ENCODE measurements at places on chromosomes 7 and 10.

GRCh38 chr7:6234384-6234783 lies 38.0 kb downstream of the CYTH3 start:
- no peak for DNase-seq

DNA sequence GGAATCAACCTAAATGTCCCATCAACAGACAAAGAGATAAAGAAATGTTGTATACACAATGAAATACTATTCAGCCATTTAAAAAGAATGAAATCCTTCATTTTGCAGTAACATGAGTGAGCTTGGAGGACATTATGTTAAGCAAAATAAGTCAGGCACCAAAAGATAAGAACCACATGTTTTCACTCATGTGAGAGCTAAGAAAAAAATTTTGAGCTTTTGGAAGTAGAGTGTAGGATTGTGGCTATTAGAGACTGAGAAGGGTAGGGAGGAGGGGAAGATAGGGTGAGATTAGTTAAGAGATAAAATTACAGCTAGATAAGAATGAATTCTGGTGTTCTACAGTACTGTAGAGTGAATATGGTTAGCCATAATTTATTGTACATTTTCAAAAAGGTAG lies 8.3 kb upstream of the YAE1 start:
- no peak for DNase-seq

- DNase-seq, result no peak
Observed at GRCh38 chr7:26841003-26841739, 23.2 kb downstream of the SKAP2 start.

DNA sequence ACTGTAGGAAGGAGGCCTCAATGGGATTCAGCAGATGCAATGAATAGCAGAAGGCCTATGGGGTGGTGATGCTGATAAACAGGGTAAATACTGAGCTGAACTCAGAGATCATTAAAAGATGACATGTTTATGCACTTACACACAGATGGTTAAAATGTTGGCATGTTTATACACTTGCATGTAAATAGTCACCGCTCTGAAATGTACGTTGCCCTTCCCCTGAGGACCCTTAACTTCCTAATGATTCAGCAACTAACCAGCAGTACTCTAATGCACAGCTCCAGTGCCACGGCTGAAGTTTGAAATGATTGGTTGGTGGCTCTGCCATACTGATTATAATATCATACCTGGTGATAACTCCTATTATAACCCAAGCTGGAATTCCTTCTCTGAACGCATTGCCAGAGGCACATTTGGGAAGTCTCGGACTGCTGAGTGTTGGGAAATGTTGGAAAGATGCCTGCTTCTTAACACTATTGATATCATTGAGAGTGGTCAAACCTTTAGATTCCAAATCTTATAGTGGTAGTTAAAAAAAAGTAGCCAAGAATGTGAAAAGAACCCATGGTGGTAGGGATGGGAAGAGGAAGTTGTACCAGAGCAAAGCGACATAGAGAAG lies 3.7 kb upstream of the CAV1 start:
- DNase-seq, result no peak

- no peak for DNase-seq
Observed at GRCh38 chr7:113805976-113806375, 112.8 kb downstream of the PPP1R3A start.

DNA sequence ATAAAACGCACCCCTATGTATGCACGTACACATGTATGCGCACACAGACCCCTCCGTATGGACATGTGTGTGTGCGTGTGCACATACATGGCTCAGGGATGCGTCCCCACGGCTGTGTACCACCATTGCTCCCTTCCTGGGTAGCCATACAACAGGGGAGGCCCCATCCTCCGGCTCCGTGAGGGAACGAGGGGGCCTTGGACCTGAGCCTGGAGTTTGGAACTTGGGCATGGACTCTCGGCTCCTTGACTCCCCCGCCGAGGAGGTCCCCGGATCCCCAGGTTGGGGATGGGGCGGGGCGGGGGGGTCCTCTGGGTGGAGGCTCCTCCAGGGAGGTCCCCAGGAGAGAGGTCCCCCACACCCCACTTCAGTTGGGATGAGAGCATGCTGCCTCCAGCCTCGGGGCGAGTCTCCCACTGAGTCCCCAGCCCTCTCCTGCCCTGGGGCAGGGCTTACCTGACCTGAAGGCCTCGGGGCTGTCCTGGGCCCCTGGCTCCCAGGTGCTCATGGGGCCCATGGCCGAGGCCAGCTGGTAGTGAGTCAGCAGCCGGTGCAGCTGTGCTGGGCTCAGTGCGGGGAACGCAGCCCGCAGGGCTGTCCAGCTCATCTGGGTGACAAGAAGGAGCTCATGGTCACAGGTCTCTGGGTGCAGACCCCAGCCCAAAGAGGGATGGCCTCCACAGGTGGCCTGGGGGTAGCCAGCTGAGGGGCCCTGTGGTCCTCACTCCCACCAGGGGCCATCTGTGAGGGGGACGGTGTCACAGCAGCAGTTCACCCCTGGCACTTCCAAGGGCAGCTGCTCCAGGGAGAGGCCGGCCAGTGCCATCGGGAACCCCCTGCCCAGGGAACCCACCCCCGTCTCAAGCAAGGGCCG lies 29.9 kb downstream of the AP5Z1 start:
- no peak for DNase-seq

DNA sequence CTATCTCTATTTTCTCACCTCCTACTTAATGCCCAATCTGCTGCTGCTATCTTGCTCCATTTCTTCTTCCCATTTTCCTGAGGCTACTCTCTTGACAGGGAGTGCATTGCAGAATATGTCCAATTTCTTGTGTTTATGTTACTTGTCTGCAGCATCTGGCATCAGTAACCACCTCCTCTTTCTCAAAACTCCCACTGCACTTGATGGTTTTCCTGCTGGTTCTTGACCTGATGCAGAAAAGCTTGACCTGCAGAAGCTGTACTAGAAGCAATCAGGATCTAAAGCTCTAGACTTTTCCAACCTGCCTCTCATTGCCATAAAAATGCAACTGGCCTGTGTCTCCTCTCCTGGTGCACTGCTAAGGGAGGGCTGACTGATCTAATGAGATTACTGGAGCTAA lies 287.8 kb downstream of the ZEB1 start:
- no peak for DNase-seq

DNA sequence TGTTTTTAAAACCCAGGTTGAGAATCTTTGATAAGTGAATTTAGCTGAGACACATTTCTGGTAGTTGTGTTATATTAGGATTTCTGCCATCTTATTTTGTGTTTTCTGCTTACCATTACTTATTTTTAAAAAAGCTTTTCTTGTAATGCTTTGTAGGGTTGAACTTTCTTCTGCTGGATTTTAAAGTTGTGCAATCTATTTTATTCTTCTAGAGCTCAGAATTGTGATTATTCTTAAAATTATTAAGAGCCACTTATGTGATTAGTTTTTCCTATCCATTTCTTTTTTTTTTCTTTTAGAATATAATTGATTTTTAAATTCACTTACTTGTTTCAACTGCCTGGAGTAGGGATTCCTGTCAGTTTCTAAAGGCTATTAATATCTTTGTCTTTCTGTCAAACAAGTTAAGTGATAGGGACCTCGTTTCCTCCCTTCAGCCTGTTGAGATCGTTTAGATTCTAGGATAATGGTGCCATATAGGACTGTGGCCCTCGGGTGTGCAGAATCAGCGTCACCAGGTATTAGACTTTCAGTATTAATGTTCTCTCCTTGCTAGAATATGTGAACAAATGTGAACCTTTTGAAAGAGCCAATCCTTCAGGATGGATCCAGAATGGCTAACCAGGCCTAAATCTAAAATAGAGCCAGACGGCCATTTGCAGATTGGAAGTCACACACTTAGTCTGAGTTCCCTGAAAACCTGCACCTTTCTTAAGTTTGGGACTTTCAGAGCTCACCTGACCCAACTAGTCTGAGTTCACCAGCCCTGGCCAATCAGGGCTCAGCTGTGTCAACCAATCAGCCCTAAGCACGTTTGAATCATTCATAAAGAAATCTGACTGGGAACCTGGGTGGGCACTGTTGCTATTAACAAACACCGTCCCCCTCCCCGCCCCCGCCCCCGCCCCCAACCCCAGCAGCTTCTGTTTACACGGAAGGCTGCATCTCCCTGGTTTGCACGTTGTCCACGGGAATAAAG lies 26.2 kb downstream of the CUX1 start:
- DNase-seq, result no peak

- no peak for DNase-seq
Observed at GRCh38 chr10:4048236-4048864, 263.3 kb upstream of the KLF6 start.

DNA sequence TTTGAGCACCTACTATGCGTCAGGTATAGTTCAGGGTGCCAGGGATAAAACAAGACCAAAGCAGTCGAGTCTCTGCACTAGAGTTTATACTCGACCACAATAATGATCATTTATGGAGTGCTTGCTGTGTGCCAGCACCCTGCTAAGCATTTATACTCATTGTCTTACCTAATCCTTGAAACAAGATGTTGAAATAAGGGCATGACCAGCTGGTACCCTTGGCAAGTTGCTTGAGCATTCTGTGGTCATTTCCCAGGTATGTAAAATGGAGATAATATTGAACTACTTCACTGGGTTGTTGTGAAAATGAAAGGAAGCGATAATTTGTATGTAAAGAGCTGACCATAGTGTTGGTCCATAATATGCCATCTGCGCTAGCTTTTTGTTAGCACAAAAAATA lies 185.4 kb downstream of the CYP26A1 start:
- no peak for DNase-seq

DNA sequence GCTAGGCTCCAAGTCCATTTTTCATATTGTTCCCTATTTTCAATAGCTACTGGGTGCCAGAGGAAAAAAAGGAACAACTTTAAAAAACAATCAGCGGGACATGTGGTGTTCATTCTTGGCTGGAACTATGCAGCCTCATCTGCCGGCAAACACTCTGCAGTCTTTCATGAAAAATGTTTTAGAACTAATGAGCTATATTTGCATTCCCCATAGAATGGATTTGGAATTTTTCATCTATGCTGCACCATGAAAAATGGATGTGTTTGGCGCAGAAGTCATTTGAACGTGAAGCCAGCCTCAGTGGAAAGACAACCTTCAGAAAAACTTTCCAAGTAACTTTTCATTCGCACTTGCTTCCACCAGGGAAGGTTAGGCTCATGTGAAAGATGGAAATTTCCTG lies 270.5 kb downstream of the SKAP2 start:
- DNase-seq, result no peak

DNA sequence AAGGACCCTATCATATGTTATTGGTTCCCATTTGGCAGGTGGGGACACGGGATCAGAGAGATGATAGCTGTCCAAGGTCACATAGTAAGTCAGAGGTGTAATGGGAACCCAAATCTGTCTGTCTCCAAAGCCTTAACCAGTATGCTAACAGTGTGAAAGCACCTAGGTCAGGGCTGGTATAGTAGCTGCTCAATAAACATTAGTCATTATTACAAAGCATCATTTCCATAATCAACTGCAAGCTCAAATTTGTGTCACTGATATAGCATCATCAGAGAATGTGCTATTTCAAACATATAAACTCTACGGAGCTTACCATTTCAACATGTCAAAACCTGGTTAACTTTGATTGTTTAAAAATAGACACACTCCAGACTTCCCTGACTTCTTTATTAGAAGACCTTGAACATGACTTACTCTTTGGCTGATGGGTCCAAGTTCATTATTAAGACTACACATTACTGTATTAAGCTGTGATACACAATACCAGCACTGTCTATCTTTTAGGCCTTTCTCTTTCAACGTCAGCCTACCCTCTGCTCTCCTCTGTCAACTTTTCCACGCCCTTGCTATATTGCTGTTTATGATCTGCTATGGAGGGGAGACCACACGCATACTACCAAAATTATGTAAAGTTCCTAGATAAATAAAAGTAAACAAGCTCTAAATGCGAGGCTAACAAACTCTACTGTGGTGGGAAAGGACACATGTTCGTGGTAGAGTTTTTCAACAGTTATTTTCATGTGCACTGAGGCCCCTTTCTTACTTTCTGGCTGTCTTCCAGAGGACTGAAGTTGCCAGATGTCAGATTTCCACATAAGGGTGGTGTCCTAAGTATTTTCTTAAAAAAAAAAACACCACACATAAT lies 33.6 kb downstream of the DNMBP start:
- no peak for DNase-seq

GRCh38 chr7:78635026-78635793 lies 818.3 kb downstream of the MAGI2 start:
- DNase-seq, result no peak

GRCh38 chr7:105268511-105269392 lies 120.0 kb downstream of the SRPK2 start:
- DNase-seq, result peak; percentile 40

DNA sequence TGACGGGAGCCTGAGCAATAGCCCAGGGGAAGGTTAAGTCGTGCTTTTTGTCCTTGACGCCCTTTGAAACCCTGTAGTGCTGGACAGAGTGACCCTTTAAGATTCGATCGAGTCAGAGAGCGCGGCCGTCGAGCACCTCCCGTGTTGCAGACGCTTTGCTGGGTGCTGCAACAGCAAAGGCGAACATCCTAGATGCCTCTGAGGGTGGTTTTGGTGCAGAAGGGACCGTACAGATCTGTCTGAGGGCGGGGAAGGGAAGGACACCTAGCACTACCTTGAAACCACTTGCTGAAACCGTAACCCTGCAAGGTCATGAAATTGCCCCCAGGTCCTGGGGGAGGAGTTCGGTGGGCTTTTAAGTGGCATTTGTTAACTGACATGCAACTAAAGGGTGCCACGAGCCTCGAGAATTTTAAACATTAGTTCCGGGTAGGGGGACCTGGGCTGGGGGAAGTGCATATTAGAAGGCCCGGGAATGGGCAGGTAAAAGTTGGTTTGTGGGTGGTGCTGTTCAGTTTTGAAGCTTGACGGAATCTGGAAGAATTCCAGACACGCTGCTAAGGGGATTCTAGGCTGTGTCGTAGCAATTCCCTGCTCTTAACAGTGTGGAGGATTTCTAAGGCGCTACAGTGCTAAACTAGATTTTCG lies 786 bp downstream of the ATP5F1C start:
- no peak for DNase-seq

DNA sequence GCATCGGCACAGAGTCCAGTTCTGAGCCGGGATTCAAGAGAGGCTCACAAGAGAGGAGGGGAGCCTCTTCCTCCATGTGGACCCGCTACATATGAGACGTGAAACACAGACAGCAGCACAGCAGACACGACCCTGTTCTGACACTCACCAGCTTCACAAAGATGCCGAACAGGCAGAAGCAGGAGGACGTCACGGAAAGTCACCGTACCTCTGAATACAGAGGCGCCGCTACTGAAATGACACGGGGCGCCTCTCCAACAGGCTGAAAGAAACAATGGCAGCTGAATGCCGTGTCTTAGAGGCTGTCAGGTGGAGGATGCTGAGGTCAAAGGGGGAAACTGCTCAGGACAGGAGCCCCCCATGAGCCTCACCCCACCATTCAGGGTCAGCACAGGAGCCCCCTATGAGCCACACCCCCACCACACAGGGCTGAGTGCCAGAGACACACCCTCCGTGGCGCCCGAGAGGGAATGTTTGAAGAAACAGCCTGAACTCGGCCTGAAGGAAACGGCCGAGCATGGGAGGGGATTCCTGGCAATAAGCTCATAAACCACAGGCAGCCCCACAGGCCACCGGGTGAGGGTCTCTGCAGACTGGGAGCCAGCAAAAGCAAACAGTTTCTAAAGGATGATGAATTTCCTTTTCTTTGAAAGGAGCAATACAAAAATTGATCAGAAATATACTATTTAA lies 510.3 kb downstream of the PTPRN2 start:
- DNase-seq, result no peak

- no peak for DNase-seq
Observed at GRCh38 chr10:133462512-133463305, 9.0 kb downstream of the SCART1 start.

- no peak for DNase-seq
Observed at GRCh38 chr7:89554209-89554608, 600.1 kb upstream of the STEAP1 start.
